Fibroblast of the aortic adventitia (primary cell): ENCODE measurements at places on chromosomes 6 and 20. TPM values are rescaled to one million over a fixed set of nuclear protein-coding genes. Genes with fewer than 3 reads are reported as not detected.
A peak's percentile ranks its signal among the peaks of the same experiment; 100 is the strongest.

GRCh38 chr6:42616716-42617115, 52.9 kb downstream of the UBR2 start:
- peak; percentile 49 for DNase-seq

The ARMC2 gene
- 1.6 and 2.5 TPM in 2 replicates for total RNA-seq

DNA sequence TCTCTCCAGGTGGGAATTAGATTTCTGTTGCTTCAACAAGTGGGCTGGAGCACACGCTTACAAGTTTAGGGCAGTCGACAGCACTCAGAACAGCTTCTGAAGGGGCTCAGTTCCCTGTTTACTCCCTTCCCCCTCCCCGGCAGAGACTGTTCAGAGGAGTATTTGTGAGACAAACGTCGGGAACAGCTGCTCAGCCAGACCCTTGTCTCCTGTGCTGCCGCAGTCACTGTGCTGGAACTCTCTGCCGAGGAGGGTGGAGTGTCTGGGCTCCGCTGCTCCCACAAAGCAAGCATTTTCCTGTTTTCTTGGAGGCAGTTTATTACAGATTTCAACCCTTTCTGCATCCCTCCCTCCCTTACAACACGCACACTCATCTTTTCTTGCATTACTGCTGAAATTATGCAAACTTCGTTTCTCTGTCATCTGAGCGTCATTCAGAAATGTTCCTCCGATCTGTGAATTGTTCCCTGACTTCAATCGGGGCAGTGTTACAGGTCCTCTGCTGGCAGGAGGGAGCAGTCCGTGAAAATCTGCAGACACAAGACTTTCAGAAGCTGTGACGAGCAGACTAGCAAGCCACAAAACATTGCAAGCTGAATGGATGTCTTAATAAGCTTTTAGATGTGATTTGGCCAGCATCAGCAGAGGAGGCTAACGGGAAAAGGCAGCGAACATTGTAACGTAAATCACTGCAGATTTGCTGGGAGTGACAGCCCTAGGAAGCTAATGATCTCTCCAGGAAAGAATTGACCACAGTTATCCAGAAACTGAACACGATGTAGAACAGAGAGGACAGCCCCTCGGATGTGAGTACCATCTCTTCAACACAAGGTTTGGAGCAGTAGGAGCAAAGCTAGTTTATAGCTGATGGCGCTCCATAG, 76.2 kb downstream of the LYRM2 start:
- peak; percentile 10 for DNase-seq

The MAS1L gene
- total RNA-seq = not detected in 2 replicates

The TRDN gene
- under 0.01 TPM in 1 of 2 replicates, not detected in the other for total RNA-seq

The SNPH gene
- total RNA-seq = 5.6 and 7.7 TPM in 2 replicates

The BPIFB2 gene
- total RNA-seq = not detected in 2 replicates
